ENCODE measurements at places on chromosomes 16 and 17. TPM values are rescaled to one million over a fixed set of nuclear protein-coding genes. Genes with fewer than 3 reads are reported as not detected.

The CCL16 gene
- not detected for total RNA-seq

The VASN gene
- total RNA-seq: not detected

The SULT1A2 gene
- 0.40 TPM for total RNA-seq

DNA sequence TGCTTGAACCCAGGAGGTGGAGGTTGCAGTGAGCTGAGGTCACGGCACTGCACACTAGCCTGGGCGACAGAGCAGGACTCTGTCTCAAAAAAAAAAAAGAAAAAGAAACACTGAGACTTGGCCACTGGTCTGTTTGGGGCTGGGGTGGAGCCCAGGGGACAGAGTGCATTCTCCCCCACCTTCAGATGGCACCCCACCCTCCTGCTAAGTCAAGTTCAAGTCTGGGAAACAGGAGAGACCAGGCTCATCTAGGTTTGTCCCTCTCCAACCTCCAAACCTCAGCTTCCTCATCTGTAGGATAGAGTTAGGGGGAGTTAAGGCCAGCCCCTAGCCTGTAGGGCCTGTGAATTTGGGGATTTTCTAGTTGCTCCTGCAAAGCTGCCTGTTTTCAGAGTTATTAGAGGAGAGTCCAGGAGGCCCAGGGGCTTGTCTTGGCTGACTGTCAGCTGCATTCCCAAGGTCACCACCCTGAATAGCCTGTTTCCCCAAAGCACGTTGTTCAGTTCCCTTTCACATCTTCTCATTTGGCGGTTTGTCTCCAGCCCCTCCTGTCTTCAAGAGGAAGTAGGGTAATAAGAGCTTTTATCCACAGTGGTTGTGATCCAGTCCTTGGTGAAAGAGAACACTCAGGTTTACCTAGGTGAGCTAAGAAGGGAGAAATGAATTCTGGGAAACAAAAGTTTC, 2.2 kb downstream of the MT3 start:
- no peak for DNase-seq

- DNase-seq: no peak
Observed at GRCh38 chr16:90061437-90061836, 15.7 kb downstream of the PRDM7 start.

DNA sequence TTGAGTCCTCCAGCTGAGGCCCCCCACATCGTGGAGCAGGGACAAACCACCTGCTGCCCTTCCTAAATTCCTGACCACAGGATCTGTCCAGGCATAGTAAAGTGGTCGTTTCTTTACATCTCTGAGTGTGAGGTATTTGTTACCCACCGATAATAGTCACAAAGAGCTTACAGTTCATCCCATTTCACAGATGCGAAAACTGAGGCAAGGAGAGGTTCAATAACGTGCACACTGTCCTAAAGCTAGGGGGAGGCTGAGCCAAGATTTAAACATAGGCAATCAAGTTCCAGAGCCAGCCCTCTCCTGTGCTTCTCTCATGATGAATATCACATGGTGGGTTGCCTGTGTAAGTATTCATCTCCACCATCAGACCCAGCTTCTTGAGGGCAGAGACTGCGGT, 135.4 kb downstream of the CCT6B start:
- no peak for DNase-seq

- peak; percentile 17 for DNase-seq
Observed at GRCh38 chr17:57662644-57663308, 82.3 kb downstream of the CCDC182 start.

The NPTX1 gene
- total RNA-seq: 10.4 TPM

DNA sequence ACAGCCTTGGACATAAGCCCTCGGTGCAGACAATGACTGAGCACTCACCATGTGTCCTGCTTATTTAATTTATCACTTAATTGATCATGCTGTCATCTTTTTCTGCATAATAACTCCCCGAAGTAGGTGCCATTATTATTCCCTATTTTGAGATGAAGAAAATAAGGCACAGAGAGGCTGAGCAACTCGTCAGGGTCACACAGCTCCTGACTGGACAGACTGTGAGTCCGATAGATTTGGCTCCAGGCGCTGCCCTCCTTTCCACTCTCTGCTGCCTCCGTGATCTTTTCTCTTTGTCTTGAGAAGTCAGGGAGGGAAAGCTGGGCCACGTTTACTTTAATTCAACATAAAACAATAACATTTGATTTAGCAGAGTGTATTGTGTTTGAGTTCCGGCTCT, 19.0 kb upstream of the N4BP1 start:
- no peak for DNase-seq

GRCh38 chr17:48555258-48556228, 10.6 kb upstream of the HOXB2 start:
- peak; percentile 31 for DNase-seq

GRCh38 chr17:45369421-45369820, 52.6 kb upstream of the MAP3K14 start:
- no peak for DNase-seq

- peak; percentile 45 for DNase-seq
Observed at GRCh38 chr16:73122604-73123391, 74.9 kb upstream of the ZFHX3 start.

The SBK1 gene
- 3.4 TPM for total RNA-seq

The SOX15 gene
- total RNA-seq: not detected

GRCh38 chr17:80071116-80071841, 30.1 kb upstream of the GAA start:
- no peak for DNase-seq

The TBC1D3 gene
- not detected for total RNA-seq
